ENCODE measurements at places on chromosomes 11 and 22. TPM values are rescaled to one million over a fixed set of nuclear protein-coding genes. Genes with fewer than 3 reads are reported as not detected.

DNA sequence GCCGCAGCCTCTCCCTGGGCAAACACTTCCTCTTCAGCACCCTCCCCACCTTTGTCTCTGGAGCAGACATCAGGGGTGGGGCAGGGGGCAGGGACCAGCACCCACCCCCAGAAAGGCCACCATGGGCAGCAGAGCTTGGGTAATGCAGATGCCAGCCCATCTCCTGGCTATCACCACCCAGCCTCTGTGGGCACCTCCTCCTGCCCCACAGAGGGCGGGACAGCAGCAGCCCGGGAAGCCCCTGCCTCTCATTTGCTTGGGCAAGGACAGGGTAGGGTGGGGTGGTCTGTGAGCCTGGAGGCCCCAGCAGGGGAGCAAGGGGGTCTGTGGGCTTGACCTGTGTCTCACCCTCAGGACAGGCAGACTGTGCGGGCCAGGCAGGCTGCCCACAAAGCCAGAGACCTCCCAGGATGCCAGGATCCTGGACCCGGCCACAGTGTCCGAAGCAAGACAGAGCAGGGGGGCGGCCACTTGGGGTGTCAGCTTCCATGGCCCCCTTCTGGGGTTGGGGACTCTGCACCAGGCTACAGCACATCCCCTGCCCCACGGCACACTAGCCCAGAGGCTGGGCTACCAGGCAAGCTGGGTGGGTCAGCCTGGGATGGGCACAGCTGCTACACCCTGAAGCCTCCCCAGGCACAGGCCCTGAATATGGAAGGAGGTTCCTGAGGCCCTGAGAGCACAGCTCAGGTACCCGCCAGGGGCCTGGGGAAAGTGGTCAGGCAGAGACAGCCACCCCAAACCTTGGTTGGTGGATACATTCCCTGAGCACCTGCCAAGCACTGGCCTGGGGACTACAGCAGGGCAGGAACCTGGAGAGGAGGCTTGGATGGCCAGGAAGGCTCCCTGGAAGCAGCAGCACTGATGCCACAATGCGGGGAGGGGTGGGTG lies 4.5 kb downstream of the RNH1 start:
- no peaks in the 10 kb centered on the region for H3K36me3 ChIP-seq
- H3K27me3 ChIP-seq: peaks cover 11% of the 10 kb centered on the region
- H3K4me3 ChIP-seq: no peak overlapping the region
- H3K27ac ChIP-seq: no peak overlapping the region
- no peak for DNase-seq
- H3K4me1 ChIP-seq: peaks cover 9% of the 10 kb centered on the region

GRCh38 chr22:33656808-33657628 lies 263.3 kb downstream of the LARGE1 start:
- no peaks in the 10 kb centered on the region for H3K36me3 ChIP-seq
- no peak overlapping the region for H3K27ac ChIP-seq
- DNase-seq: no peak

GRCh38 chr11:111759778-111760407 lies 6.3 kb downstream of the PPP2R1B start:
- peaks cover 74% of the 10 kb centered on the region for H3K36me3 ChIP-seq
- H3K4me3 ChIP-seq: no peak overlapping the region
- no peak for DNase-seq
- peaks cover 15% of the 10 kb centered on the region for H3K4me1 ChIP-seq
- H3K27me3 ChIP-seq: no peaks in the 10 kb centered on the region
- no peak overlapping the region for H3K27ac ChIP-seq

GRCh38 chr22:43854121-43854785 lies 8.1 kb downstream of the SULT4A1 start:
- no peak overlapping the region for H3K4me3 ChIP-seq
- DNase-seq: no peak
- H3K27me3 ChIP-seq: no peaks in the 10 kb centered on the region
- H3K27ac ChIP-seq: no peak overlapping the region
- peaks cover 11% of the 10 kb centered on the region for H3K4me1 ChIP-seq

- no peaks in the 10 kb centered on the region for H3K27me3 ChIP-seq
- DNase-seq: peak; percentile 56
- H3K4me3 ChIP-seq: no peak overlapping the region
- no peak overlapping the region for H3K27ac ChIP-seq
These were observed 24.9 kb downstream of the USH1C start for GRCh38 chr11:17519061-17519885.

DNA sequence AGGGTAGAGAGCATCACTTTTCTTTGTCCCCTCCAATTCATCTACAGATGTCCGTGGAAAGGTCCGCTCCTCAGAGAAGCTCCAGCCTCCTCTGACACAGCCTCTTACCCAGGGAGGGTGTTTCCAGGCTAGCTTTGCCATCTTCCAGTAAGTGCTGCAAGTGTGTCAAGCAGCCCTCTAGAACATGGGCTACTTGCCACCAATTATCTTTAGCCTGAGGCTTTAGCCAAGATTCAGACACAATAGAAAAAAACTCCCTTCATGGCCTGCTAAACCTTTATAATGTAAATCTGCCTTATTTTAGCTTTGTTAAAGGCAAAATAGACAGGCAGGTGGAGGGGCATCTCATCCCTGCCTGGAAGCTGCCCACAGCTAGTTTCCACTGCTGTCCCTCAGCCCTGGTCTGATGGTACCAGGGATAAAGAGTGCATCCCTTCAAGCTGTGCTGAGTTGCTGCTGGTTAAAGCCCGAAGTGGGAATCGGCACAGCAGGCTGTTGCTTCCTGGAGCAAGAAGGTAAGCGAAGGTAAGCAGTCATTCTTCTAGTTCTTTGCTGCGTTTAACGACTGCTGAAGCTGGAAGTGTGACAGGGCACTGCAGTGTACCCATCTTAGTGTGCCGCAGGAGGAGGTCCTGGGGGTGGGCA lies 190.1 kb upstream of the E2F8 start:
- peaks cover 26% of the 10 kb centered on the region for H3K4me1 ChIP-seq
- no peak overlapping the region for H3K4me3 ChIP-seq
- DNase-seq: peak; percentile 9
- H3K36me3 ChIP-seq: no peaks in the 10 kb centered on the region
- no peaks in the 10 kb centered on the region for H3K27me3 ChIP-seq

- H3K4me1 ChIP-seq: no peaks in the 10 kb centered on the region
- H3K36me3 ChIP-seq: no peaks in the 10 kb centered on the region
- H3K4me3 ChIP-seq: no peak overlapping the region
- no peaks in the 10 kb centered on the region for H3K27me3 ChIP-seq
- H3K27ac ChIP-seq: no peak overlapping the region
These were observed 135.1 kb downstream of the BCR start for GRCh38 chr22:23315341-23315917.

DNA sequence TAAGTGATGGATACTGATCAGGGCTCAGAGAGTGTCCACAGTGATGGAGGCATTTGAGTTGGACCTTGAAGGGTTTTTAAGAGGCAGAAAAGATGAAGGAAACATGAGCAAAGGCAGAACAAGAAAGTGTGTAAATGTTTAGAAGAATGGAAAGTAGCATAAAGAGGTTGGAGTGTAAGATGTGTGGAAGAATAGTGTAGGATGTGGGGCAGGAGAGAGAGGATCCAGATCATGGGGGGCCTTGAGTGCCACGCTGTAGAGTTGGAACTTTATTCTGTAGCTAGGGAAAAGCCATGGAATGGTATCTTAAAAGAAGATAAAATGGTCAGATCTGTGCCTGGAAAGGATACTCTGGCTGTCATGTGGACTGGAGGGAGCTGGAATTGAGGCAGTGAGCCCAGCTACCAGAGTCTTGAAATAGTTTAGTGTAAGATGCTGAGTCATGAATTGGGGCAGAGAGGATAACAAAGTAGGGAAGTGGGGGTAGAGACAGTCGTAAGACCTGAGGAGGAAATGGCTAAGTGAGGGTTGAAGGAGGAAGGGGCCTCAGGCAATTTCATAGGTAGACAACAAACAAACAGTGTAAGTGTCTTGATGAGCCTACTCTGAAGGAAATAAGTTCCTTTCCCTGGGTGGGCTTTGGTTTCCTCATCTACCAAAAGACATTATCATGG lies 6.7 kb downstream of the KCNE3 start:
- no peak overlapping the region for H3K27ac ChIP-seq
- H3K4me3 ChIP-seq: no peak overlapping the region
- peaks cover 10% of the 10 kb centered on the region for H3K4me1 ChIP-seq
- H3K36me3 ChIP-seq: no peaks in the 10 kb centered on the region
- H3K27me3 ChIP-seq: no peaks in the 10 kb centered on the region
- DNase-seq: peak; percentile 17

DNA sequence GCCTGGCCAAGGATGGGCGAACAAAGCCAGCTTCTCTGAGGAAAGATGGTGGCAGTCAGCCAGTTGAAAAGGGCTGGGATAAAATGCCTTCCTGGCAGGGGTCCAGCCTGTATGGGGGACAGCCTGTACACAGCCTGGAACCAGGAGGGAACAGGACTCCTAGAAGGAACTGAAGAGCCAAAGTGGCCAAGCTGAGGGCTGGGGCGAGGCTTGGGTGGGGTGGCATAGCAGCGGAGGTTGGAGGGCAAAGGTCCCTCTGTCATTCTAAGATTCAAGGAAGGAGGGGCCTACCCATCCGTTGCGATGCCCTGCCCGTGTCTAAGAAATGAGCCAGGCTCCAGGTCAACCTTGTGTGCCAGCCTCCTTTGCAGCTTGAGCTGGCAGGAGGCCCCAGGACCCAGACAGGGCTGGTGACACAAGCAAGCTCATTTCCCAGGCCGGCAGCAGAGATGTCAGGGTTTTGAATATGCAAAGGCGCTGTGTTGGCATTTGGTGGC lies 22.6 kb downstream of the FADD start:
- no peak overlapping the region for H3K27ac ChIP-seq
- no peaks in the 10 kb centered on the region for H3K27me3 ChIP-seq
- H3K36me3 ChIP-seq: no peaks in the 10 kb centered on the region
- DNase-seq: no peak

Gene OR52H1
- total RNA-seq: 0.28 TPM

Gene PLAAT2
- total RNA-seq: not detected

Gene PKNOX2
- total RNA-seq: 0.83 TPM

Gene RAG1
- 1.4 TPM for total RNA-seq

Gene ADM
- total RNA-seq: 73.4 TPM
